A549 treated with dexamethasone at 1 μM for 4 hours (cell line): ENCODE measurements at places on chromosomes 1 and 21. TPM values are rescaled to one million over a fixed set of nuclear protein-coding genes. Genes with fewer than 3 reads are reported as not detected.

PRR9 gene
- 0.10 TPM in 1 of 5 replicates, not detected in the others for total RNA-seq

LCE2C gene
- not detected in 5 replicates for total RNA-seq

TFF1 gene
- total RNA-seq: 19.2 to 34.3 TPM (median 22.6 TPM) in 5 replicates

POU3F1 gene
- total RNA-seq: 0.05 TPM in 2 of 5 replicates, not detected in the others

PLA2G2D gene
- 0.05 TPM in 1 of 5 replicates, not detected in the others for total RNA-seq

MMP23B gene
- total RNA-seq: 0.46 to 0.79 TPM (median 0.61 TPM) in 4 of 5 replicates, not detected in the other
